ENCODE measurements at places on chromosomes 6 and 20. TPM values are rescaled to one million over a fixed set of nuclear protein-coding genes. Genes with fewer than 3 reads are reported as not detected.

The SIRPG gene
- not detected for total RNA-seq

The PAX1 gene
- total RNA-seq: 0.49 TPM

The BHLHE23 gene
- total RNA-seq: not detected

The PNPLA1 gene
- total RNA-seq: not detected

The PRSS35 gene
- 0.81 TPM for total RNA-seq

The RAET1L gene
- total RNA-seq: not detected

The CCN6 gene
- total RNA-seq: not detected

The C6orf132 gene
- total RNA-seq: 2.6 TPM

The HSD17B8 gene
- 5.2 TPM for total RNA-seq

The PI3 gene
- total RNA-seq: not detected

The MCUR1 gene
- 10.1 TPM for total RNA-seq

The CITED2 gene
- 390 TPM for total RNA-seq

The CLVS2 gene
- not detected for total RNA-seq
